ENCODE measurements at places on chromosomes 4 and X. TPM values are rescaled to one million over a fixed set of nuclear protein-coding genes. Genes with fewer than 3 reads are reported as not detected.

The DGKK gene
- not detected for total RNA-seq

The RRH gene
- 0.23 TPM for total RNA-seq

The TAB3 gene
- total RNA-seq = 29.7 TPM

The SHROOM2 gene
- total RNA-seq = 13.1 TPM

The F11 gene
- total RNA-seq = 23.9 TPM

The LEF1 gene
- 5.2 TPM for total RNA-seq

The TRIM60 gene
- not detected for total RNA-seq

The FRMD7 gene
- 0.12 TPM for total RNA-seq

The S100P gene
- 33.4 TPM for total RNA-seq

The SSX1 gene
- total RNA-seq = not detected

DNA sequence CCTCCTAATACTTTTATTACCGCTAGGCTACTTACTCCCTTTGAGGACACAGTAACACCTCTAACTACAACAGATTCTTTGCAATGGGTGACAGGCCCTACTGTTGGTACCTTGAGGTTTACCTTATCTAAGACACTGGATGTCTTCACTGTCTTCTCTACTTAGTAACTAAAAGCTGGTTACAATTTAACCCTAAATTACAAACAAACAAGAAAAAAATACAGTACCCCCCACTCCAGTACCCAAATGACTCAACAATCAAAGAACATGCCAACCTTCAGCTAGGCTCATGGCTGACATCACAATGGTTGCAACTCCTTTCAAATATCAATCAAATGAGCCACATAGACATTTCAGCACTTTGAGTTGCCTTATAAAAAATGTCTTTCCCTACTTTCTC is 198.0 kb downstream of the GUCY2F start:
- no peak for DNase-seq

- no peak for DNase-seq
Measured at GRCh38 chrX:39096599-39096998, 295.3 kb downstream of the MID1IP1 start.

- no peak for DNase-seq
Measured at GRCh38 chrX:124026529-124026928, 65.0 kb downstream of the STAG2 start.

DNA sequence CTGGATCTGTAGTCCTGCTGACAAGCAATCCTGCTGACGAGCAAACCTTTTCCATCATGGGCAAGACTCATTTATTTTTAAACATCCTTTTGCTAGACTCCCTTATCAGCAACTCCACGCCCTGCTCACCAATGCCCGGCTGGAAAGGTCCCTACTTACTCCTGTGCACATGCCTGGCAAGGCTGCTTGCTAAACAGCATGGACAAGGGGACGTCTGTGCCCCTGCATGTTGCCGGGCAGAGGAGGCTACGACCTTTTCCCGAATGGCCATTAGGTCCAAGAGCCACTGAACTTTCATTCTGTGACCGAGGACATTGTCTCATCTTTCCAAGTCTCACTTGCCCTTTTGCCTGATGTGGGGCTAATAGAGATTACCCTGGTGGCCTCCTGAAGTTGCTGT is 98.6 kb downstream of the MGST2 start:
- DNase-seq = no peak

DNA sequence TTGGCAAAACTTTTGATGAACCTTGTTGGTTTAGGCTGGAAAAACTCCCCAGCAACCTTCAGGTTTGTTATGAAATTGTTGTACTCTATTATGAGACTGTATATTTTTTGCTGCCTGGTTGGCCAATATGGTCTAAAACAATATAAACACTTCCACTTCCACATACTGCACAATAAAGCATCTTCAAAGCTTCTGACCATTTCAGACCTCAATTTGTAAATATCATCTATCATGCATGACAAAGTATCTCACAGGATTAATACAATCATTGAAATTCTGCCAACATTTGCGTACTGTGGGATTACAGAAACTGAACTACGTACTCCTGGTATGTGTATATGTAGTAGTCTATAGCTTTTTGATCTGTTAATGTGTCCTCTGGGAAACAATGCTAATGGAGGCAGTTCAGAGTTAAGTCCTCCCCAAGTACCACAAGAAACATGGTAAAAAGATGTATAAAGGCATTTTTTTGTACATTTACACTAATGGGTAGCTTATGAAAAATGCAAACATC is 40.4 kb downstream of the GPC4 start:
- no peak for DNase-seq

- DNase-seq = no peak
Measured at GRCh38 chrX:37677765-37678164, 7.8 kb upstream of the XK start.

- DNase-seq = peak; percentile 18
Measured at GRCh38 chr4:13126976-13127910, 356.9 kb downstream of the RAB28 start.

- DNase-seq = peak; percentile 43
Measured at GRCh38 chr4:156503119-156503518, 468.5 kb downstream of the PDGFC start.

GRCh38 chrX:39000802-39001201 is 199.5 kb downstream of the MID1IP1 start:
- no peak for DNase-seq

DNA sequence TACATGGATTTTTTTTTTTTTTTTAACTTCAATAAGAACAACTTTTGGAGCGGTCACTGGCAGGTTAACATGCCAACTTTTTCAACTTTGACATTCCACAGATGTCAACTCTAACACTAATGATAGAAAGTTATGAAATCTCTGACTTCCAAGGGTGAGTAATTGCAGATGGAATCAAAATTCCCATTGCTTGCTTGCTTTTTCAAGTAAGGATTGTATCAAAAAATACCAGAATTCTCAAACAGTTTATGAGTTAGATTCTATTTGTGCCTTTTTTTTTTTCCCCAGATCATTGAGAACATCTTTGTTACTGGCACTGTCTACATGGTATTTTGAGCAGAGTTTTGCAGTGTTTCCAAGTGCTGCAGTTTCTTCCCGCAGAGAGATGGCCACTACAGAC is 50.3 kb upstream of the OTUD4 start:
- DNase-seq = no peak

DNA sequence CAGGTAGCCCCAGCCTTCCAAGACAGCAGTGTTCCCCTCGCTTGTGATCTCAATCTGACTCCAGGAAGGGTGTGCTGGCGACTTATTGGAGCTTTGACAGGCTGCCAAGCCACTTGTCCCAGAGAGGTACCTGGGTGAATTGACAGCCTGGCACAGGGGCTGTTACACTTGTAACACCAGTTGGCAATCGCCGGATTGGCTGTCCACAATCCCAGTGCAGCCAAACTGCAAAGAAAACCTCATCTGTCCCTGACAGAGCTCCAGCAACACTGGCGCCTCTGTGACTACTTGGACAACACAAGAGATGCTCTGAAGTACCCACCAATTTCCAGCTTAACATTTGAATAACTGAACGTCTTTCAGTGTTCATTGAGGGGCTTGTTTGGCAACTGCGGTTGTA is 76.8 kb upstream of the PRPS1 start:
- DNase-seq = no peak

GRCh38 chr4:139887376-139887802 is 221.8 kb downstream of the MGST2 start:
- DNase-seq = no peak

GRCh38 chr4:147620315-147620714 is 3.1 kb downstream of the TMEM184C start:
- DNase-seq = no peak

- DNase-seq = no peak
Measured at GRCh38 chr4:98838531-98838930, 90.4 kb downstream of the EIF4E start.

DNA sequence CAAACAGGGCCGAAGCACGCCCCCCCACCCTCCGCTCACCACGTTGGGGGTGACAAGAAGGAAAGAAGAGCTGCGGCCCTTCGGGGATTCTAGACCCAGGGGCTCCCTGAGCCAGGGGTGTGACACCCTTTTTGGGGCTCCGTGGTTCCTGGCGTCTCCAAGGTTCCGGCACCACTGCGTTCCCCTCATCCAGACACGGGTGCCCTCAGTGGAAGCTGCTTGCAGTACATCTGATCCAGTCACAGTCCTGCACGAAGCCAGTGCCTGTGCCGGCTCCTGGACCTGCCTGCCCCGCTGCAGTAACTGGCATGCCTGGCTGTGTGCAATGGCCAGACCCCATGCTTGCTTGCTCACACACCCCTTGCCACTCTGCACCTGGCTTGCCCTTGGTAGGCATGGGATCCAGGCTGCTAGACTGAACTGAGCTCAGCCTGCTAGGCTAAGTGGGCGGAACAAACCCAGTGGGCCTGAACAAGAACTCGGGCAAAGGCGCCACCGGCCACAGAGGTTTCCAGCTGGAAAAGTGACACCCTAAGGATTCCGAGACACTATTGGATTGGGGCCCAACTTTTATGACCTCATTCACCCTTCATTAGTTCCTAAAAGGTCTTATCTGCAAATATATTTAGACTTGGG is 420.4 kb upstream of the AGA start:
- DNase-seq = no peak

DNA sequence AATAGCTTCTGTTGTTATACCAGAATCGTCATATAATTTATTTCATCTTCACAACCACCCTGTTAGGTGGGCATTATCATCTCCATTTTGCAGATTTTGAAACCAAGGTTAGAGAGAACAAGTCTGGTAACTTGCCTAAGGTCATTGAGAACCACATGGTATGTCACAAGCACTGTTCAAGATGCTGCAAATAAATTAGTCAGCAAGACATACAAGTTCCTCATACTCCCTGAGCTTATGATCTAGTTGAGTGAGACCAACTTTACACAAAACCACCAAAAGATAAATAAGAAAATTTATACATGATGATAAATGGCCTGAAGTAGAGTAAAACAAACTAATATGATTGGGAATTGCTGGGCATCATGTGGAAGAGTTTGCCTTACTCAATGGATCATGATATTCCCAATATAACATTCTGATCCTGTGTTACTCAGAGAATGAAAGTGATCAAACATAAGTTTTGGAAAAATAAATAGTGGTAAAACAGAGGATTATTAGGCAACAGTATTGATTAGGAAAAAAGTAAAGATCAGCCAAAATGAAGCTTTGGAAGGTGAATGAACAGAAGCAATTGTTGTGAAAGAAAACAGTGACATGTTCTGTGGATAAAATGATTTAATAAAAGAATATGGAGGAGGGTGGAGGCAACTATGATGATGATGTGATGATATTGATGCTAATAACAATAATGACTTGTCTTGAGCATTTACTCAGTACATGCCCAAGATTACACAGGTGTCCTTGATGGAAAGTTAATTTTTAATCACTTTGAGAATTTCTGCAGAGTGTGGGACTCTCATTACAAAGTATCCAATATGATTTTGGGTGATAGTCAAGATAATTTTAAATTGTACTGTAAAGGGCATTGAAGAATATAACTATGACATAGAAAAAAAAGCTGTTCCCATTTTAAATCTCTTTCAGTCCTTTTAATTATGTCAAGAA is 34.1 kb upstream of the IL1RAPL1 start:
- DNase-seq = no peak

GRCh38 chrX:30893206-30893605 is 4.2 kb upstream of the TAB3 start:
- peak; percentile 33 for DNase-seq

- DNase-seq = no peak
Measured at GRCh38 chr4:162015090-162015489, 148.7 kb downstream of the FSTL5 start.

DNA sequence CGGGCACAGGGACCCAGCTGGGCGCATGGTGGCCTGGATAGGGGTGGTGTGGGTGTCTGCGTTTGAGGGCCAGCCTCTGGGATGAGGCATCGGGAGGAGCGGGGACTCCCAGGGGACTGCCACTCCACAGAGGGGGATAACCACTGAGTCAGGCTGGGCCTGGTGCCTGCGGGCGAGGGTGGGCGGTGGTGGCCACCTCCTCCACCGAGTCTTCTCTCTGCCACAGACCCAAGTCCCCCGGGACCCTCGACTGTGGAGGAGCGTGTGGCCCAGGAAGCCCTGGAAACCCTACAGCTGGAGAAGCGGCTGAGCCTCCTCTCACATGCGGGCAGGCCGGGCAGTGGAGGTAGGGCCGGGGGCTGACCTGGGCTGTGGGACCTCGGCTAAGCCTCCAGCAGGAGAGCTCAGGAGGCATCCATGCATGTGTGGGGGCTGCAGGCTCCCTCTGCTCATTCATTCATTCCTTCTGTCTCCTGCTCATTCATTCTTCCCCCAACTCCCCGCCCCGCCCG is 26.4 kb downstream of the DOK7 start:
- DNase-seq = no peak
